ENCODE measurements at places on chromosomes 1 and 21.

DNA sequence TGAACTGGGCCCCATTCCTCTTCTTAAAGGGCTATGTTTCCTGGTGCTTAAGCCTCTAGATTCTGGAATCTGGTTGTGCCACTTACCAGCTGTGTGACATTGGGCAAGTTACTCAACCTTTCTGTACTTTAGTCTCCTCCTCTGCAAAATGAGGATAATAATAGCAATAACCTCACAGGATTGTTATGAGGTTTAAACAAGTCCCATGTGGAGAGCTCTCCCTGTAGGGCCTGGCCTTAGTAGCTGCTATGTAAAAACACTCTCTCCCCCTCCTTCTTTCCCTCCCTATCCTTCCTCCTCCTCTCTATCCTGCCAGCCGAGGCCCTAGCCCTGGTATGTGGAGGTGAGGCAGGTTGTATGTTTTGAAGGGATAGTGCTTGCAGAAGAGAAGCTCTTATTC, 8.2 kb upstream of the PEAR1 start:
- no peak for DNase-seq

- DNase-seq, result no peak
Observed at GRCh38 chr1:66351478-66351877, 182.5 kb upstream of the SGIP1 start.

DNA sequence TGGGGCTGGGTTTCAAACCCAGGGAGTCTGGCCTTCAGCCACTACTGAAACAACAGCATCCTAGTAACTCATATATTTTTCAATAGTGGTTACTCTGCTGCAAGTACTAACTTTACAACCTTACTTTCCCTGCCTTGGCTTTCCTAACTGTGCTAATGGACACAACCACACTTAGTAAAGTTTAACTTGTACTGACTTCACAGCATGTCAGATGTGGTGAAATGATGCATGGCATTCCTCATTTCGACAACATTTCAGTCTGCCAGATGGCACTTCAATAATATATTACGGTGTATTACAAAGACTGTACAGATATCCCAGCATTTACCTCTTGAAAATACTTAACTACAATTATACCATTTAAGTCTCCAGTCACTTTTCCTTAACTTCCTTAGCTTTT, 27.8 kb downstream of the LRRC7 start:
- no peak for DNase-seq

GRCh38 chr21:34845521-34846451, 177.0 kb downstream of the CLIC6 start:
- no peak for DNase-seq

- DNase-seq, result peak; percentile 39
Observed at GRCh38 chr1:31183927-31184554, 55.6 kb downstream of the NKAIN1 start.

- DNase-seq, result no peak
Observed at GRCh38 chr1:23039308-23039826, 20.1 kb downstream of the KDM1A start.

- DNase-seq, result peak; percentile 70
Observed at GRCh38 chr1:109906160-109906838, 4.3 kb upstream of the CSF1 start.

DNA sequence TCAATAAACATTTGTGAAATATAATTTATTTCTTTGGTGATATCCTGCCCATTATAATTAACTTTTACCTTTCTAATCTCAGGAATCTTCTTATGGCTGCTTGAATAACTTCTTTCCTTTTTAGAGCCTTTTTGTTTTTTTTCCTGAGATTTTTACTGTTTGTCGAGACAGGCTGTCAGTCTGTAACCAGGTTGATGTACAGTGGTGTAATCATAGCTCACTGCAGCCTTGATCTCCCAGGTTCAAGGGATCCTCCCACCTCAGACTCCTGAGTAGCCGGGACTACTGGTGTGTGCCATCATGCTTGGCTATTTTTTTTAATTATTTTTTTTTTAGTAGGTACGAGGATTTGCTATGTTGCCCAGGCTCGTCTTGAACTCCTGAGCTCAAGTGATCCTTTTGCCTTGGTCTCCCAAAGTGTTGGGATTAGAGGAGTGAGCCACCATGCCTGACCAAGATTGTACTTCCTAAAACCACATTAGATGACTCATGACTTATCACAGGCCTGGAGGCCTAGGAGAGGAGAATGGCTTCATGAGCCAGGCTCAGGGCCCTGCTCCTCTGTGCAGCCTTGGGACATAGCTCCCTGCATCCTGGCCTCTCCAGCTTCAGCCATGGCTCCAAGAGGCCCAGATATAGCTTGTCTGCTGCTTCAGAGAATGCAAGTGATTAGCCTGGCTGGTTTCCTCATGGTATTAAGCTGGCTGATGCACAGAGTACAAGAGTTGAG, 48.6 kb downstream of the CTH start:
- no peak for DNase-seq

GRCh38 chr1:154835531-154836324, 34.4 kb downstream of the KCNN3 start:
- DNase-seq, result no peak

Data from Jurkat, Clone E6-1 (cell line).